Adrenal gland (tissue), 19 donors: ENCODE measurements at places on chromosomes 1 and 21. TPM values are rescaled to one million over a fixed set of nuclear protein-coding genes. Genes with fewer than 3 reads are reported as not detected.

The S100A16 gene
- total RNA-seq = 45.1 TPM

The URB1 gene
- 15.4 TPM for total RNA-seq

DNA sequence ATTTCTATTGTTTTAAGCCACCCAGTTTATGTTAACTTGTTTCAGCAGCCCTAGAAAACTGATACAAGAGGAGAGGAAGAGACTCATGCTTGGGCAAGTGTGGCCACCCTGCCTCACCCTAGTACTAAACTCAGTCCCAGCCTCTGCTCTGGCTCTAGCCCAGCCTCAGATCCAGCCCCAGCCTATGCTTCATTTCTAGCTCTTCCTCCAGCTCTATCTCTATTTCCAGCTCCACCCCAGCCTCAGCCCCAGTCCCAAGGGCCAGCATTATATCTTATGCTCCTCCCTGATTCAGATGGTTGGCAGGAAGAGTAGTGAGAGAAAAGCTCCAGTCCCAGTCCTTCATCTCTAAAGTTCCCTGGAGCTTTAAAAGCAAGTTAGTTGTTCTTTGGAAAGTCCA is 535.5 kb downstream of the PTPRC start:
- no peaks in the 10 kb centered on the region for H3K4me1 ChIP-seq
- H3K27me3 ChIP-seq = no peaks in the 10 kb centered on the region
- no peak overlapping the region for H3K4me3 ChIP-seq
- H3K27ac ChIP-seq = no peak overlapping the region
- no peaks in the 10 kb centered on the region for H3K36me3 ChIP-seq

- H3K27ac ChIP-seq = no peak overlapping the region
- no peak for DNase-seq
- H3K4me1 ChIP-seq = no peaks in the 10 kb centered on the region
- H3K36me3 ChIP-seq = no peaks in the 10 kb centered on the region
These were observed 45.6 kb downstream of the KCNK1 start for GRCh38 chr1:233659495-233659894.
